Naive thymus-derived CD4-positive, alpha-beta T cell (primary cell): ENCODE measurements at places on chromosomes 7 and 10.

DNA sequence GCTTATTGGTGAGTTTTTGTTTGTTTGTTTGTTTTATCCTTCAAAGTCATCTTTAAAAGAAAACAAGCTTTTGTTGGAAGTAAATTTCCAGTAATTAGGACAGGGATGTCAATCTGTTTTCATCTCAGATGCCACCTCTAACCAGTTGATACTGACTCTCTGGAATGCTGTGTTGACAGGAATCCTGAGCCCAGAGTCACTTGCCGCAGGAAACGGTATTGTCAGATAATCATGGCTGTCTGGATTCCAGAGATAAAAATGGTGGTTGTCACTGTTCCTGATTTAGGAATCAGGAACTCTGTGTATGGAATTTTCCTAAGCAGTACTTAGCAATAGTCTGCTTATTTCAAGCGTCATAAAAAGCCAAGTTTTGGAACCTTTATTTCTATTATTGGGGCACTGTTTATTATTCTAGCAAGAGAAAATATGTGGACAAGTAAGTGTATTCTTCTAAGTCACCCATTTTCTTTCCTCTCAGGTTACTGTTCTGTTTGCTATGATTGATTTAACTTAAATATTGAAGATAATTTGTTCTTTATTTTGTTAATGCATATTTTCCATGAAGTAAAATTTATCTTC lies 39.2 kb downstream of the CDC123 start:
- DNase-seq, result no peak
- H3K36me3 ChIP-seq, result peaks cover 60% of the 10 kb centered on the region
- no peaks in the 10 kb centered on the region for H3K27me3 ChIP-seq
- H3K4me3 ChIP-seq, result no peak overlapping the region
- no peaks in the 10 kb centered on the region for H3K4me1 ChIP-seq

- H3K4me3 ChIP-seq, result no peak overlapping the region
- H3K27ac ChIP-seq, result no peak overlapping the region
- H3K27me3 ChIP-seq, result no peaks in the 10 kb centered on the region
- no peak for DNase-seq
- no peaks in the 10 kb centered on the region for H3K4me1 ChIP-seq
Observed at GRCh38 chr10:80070057-80070456, 8.4 kb upstream of the TMEM254 start.

DNA sequence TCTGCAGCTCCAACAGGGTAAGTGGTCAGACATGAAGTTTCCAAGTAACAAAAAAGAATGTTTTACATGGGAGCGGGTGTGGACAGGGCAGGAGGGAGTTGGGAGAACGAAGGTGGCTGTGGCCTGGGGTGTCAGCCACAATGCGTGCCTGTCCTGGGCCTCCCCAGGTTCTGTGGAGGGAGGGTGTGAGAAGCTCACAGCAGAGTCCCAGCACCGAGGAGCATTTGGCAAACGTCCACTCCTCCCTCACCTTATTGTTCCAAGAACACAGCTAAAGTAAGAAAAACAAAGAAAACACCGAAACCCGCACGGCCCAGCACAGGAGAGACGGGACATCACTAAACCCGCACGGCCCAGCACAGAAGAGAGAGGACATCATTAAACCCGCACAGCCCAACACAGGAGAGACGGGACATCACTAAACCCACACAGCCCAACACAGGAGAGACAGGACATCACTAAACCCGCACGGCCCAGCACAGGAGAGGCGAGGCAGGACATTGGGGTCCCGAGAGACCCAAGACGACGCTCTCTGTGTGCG lies 226.4 kb downstream of the MAD1L1 start:
- H3K36me3 ChIP-seq, result no peaks in the 10 kb centered on the region
- H3K27ac ChIP-seq, result no peak overlapping the region
- H3K4me3 ChIP-seq, result no peak overlapping the region
- H3K4me1 ChIP-seq, result no peaks in the 10 kb centered on the region

DNA sequence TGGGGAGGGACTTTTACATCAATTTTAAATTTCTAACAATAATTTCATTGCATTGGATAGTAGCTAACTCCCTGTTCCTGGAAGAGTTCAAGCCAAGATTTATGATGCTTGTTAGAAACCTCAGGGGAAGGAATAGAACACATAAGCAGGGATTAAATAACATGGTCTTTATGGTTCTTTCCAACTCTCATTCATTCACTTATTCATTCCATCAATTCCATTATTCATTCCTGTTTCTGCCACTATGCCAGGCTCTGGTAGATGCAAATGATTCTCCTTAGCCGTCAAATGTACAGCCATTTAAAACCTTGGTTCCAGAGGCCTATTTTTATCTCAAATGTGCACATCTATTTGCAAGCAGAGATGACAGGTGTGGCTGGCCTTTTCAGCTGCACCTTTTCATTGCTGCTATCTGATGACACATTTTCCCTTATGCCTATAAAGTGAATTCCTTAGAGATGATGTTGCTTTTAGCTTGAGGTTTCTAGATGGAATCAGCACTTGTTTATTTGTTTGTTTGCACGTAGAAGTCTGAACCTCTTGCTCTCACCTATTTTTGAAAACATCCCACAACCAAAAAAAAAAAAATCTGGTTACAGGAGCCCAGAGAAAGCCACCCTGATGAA lies 205.7 kb upstream of the IGFBP3 start:
- no peaks in the 10 kb centered on the region for H3K36me3 ChIP-seq
- H3K27me3 ChIP-seq, result no peaks in the 10 kb centered on the region
- H3K27ac ChIP-seq, result no peak overlapping the region
- no peaks in the 10 kb centered on the region for H3K4me1 ChIP-seq
- no peak overlapping the region for H3K4me3 ChIP-seq

DNA sequence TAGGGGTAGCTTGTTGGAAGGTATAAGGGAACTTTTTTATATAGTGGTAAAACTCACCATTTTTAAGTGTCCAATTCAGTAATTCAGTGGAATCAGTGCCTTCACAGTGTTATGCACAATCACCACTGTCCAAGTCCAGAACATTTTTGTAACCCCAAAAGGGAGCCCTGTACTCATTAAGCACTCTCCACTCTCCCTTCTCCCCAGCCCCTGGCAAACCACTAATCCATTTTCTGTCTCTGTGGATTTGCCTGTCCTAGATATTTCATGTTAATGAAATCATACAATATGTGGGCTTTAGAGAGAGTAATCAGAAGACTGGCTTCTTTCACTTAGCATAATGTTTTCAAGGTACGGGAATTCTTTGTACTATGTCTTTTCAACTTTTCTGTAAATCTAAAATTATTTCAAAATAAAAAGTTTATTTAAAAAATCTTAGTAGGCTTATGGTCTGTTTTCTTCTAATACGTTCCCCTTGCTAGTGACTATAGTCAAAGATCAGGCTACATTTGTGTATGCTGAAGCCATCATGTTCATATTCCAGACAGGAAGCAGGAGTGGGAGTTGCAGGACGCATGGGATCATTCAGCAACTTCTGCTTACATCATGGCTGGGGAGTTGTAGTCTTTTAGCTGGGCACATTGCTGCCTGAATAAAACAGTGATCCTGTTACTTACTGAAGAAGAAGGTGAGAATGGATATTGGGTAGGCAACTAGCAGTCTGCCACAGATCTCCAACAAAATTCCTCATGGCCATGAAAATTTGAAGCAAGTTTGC lies 35.4 kb upstream of the TAX1BP1 start:
- no peak for DNase-seq
- H3K27me3 ChIP-seq, result no peaks in the 10 kb centered on the region
- no peak overlapping the region for H3K4me3 ChIP-seq
- H3K36me3 ChIP-seq, result no peaks in the 10 kb centered on the region
- no peaks in the 10 kb centered on the region for H3K4me1 ChIP-seq

GRCh38 chr10:91210435-91210834 lies 10.0 kb upstream of the PCGF5 start:
- DNase-seq, result no peak
- H3K27me3 ChIP-seq, result no peaks in the 10 kb centered on the region
- no peak overlapping the region for H3K4me3 ChIP-seq
- no peak overlapping the region for H3K27ac ChIP-seq

- no peak overlapping the region for H3K27ac ChIP-seq
- no peak overlapping the region for H3K4me3 ChIP-seq
- no peak for DNase-seq
- no peaks in the 10 kb centered on the region for H3K4me1 ChIP-seq
Observed at GRCh38 chr7:94972296-94972695, 64.9 kb downstream of the PPP1R9A start.

DNA sequence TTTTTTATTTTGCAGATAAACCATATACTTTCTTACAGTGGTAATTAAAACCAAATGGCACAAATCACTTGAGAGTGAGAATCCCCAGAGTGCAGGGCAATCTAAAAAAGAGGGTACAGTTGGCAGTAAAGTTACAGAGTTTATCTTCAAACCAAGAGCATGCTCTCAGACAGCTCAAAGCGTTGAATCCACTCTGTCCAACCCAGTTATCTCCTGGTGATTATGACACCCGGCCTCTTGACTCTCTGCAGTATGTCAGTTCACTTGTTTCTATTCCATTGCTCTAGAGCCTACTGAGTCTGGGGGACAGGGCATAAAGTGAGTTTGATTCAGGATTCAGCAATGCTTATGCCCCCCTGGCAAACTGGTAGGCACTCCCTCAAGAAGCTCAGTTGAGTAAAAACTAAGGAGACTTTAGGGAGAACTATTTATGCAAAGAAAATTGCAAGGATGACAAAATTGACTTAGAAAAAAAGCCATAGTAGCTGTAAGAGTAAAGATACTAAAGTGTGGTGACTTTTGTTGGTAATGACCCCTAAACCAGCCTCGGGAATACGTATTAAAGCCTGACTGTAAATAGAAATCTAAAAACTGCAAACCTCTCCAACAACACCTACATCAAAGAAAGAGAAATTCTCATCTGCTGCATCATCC lies 55.5 kb downstream of the COL1A2 start:
- H3K27me3 ChIP-seq, result no peaks in the 10 kb centered on the region
- no peaks in the 10 kb centered on the region for H3K36me3 ChIP-seq
- H3K4me1 ChIP-seq, result no peaks in the 10 kb centered on the region
- DNase-seq, result no peak
- H3K4me3 ChIP-seq, result no peak overlapping the region

- H3K4me1 ChIP-seq, result no peaks in the 10 kb centered on the region
- no peak for DNase-seq
- no peak overlapping the region for H3K27ac ChIP-seq
- H3K27me3 ChIP-seq, result peaks cover 4% of the 10 kb centered on the region
Observed at GRCh38 chr10:15719049-15719898, 448 bp downstream of the ITGA8 start.

GRCh38 chr10:35916791-35917190 lies 274.7 kb upstream of the FZD8 start:
- no peak overlapping the region for H3K27ac ChIP-seq
- H3K4me1 ChIP-seq, result no peaks in the 10 kb centered on the region
- H3K27me3 ChIP-seq, result no peaks in the 10 kb centered on the region
- no peak overlapping the region for H3K4me3 ChIP-seq
- DNase-seq, result no peak

GRCh38 chr10:29627201-29628132 lies 7.3 kb downstream of the SVIL start:
- no peak overlapping the region for H3K4me3 ChIP-seq
- no peaks in the 10 kb centered on the region for H3K4me1 ChIP-seq

GRCh38 chr7:88243345-88243909 lies 23.6 kb upstream of the SRI start:
- DNase-seq, result no peak
- H3K4me1 ChIP-seq, result no peaks in the 10 kb centered on the region
- H3K27ac ChIP-seq, result no peak overlapping the region
- no peaks in the 10 kb centered on the region for H3K36me3 ChIP-seq

GRCh38 chr7:151918510-151918843 lies 37.8 kb upstream of the GALNTL5 start:
- H3K4me1 ChIP-seq, result no peaks in the 10 kb centered on the region
- H3K27me3 ChIP-seq, result no peaks in the 10 kb centered on the region
- no peak overlapping the region for H3K27ac ChIP-seq
- no peak for DNase-seq

GRCh38 chr10:97081621-97082235 lies 104.0 kb downstream of the SLIT1 start:
- peak; percentile 44 for DNase-seq
- no peak overlapping the region for H3K27ac ChIP-seq
- H3K4me1 ChIP-seq, result no peaks in the 10 kb centered on the region

- peaks cover 34% of the 10 kb centered on the region for H3K4me1 ChIP-seq
- H3K27me3 ChIP-seq, result peaks cover 10% of the 10 kb centered on the region
- no peak for DNase-seq
- no peak overlapping the region for H3K27ac ChIP-seq
- H3K4me3 ChIP-seq, result no peak overlapping the region
Observed at GRCh38 chr10:92695679-92696605, 6.2 kb downstream of the HHEX start.

GRCh38 chr7:5634107-5634950 lies 147.1 kb downstream of the RNF216 start:
- peaks cover 20% of the 10 kb centered on the region for H3K4me1 ChIP-seq
- no peak for DNase-seq
- H3K36me3 ChIP-seq, result peaks cover 14% of the 10 kb centered on the region
- H3K4me3 ChIP-seq, result no peak overlapping the region
- H3K27me3 ChIP-seq, result no peaks in the 10 kb centered on the region
- H3K27ac ChIP-seq, result peak overlapping the region; percentile 31

- no peaks in the 10 kb centered on the region for H3K36me3 ChIP-seq
- no peak overlapping the region for H3K4me3 ChIP-seq
- no peak overlapping the region for H3K27ac ChIP-seq
- no peak for DNase-seq
- H3K4me1 ChIP-seq, result peaks cover 1% of the 10 kb centered on the region
Observed at GRCh38 chr10:70137135-70137534, 4.5 kb upstream of the AIFM2 start.

DNA sequence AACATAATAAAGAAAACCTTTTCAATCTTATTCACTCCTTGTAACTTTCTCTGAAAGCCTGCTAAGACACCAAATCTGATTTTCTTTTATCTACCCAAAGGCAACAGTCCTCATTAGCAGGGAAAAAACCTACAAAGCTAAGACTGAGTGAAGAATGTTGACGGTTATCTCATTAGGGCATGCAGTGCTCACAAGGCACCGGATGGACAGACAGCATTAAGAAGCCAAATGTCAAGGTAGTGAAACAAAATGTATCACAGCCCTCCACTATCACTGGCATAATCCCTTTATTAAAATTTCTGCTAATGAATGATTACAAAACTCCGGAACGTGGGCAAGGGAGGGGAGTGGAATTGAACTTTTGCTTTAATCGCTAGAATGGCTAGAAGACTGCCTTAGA lies 442.8 kb downstream of the NEBL start:
- DNase-seq, result no peak
- no peaks in the 10 kb centered on the region for H3K4me1 ChIP-seq
- no peaks in the 10 kb centered on the region for H3K27me3 ChIP-seq
- no peak overlapping the region for H3K4me3 ChIP-seq
- H3K27ac ChIP-seq, result no peak overlapping the region

- no peaks in the 10 kb centered on the region for H3K36me3 ChIP-seq
- no peaks in the 10 kb centered on the region for H3K27me3 ChIP-seq
- no peaks in the 10 kb centered on the region for H3K4me1 ChIP-seq
- no peak for DNase-seq
- no peak overlapping the region for H3K4me3 ChIP-seq
Observed at GRCh38 chr7:36023033-36023560, 130.0 kb upstream of the EEPD1 start.

GRCh38 chr10:124109261-124109660 lies 15.9 kb upstream of the CHST15 start:
- no peak overlapping the region for H3K27ac ChIP-seq
- no peak for DNase-seq
- no peaks in the 10 kb centered on the region for H3K27me3 ChIP-seq
- no peaks in the 10 kb centered on the region for H3K36me3 ChIP-seq
- no peak overlapping the region for H3K4me3 ChIP-seq

GRCh38 chr7:88202278-88202677 lies 17.6 kb downstream of the SRI start:
- DNase-seq, result no peak
- no peak overlapping the region for H3K4me3 ChIP-seq
- H3K36me3 ChIP-seq, result peaks cover 35% of the 10 kb centered on the region

- no peak for DNase-seq
- no peaks in the 10 kb centered on the region for H3K4me1 ChIP-seq
- H3K27ac ChIP-seq, result no peak overlapping the region
- H3K36me3 ChIP-seq, result no peaks in the 10 kb centered on the region
Observed at GRCh38 chr7:9890092-9890491, 1083.6 kb upstream of the PHF14 start.
